ENCODE measurements at places on chromosomes 4 and X.
A peak's percentile ranks its signal among the peaks of the same experiment; 100 is the strongest.

DNA sequence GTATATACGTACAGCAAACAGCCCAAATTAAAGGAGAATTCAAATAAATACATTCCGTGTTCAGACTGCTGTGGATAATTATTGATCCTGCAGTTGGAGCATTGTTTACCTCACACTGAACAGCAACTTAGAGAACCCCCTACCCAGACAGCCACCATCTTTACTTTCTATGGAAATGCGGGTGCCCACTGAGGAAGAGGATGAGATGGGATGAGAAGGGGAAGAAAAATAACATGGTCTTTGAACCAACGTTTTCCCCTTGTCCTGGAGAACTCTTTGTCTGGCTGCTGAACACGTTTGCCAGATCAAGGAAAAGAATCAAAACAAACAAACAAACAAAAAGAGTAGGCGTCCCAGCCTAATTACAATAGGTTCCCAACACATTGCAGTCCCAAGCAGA, 1.5 kb downstream of the TSPAN5 start:
- DNase-seq: no peak

GRCh38 chr4:104890598-104891275, 255.9 kb upstream of the TET2 start:
- DNase-seq: no peak

GRCh38 chrX:53717205-53717604, 30.7 kb upstream of the HUWE1 start:
- DNase-seq: no peak

DNA sequence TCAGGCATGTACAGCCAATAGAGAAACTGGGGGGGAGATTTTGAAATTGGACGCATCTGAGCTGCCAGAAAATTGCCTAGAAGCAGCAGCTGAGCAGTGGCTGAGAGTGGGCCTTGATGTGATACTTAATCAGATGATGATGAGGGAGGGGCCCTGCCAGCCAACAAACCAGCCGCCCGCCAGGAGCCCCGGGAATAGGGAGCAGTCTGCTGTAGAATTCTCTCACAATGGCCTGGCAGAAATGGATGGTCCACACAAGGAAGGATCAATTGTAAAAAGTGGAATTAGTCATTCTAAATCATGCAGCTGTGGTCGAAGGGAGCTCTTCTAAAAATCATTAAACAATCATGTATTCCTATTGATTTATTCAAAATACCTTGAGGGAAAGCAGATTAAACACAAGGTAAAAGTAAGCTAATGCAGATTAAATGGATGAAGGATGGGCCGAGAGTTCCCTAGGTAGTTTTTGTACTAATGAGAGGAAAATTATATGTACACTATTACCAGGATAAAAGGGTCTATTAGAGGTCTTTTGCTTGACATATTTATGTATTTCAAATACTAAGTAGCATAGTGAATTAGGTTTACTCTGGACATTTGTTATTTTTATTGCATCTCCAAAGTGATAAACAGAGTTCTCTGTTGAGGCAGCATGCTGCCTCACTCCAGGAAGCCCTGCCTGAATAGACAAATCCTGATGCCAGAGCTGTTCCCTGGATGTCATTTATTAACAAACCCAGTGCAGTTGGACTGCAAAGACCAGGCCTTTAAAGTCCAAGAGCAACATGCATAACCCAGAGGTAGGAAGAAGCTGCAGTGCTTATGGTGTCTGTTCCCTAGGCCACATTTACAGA, 91.3 kb downstream of the NKX6-1 start:
- no peak for DNase-seq

GRCh38 chrX:22652596-22652995, 347.2 kb upstream of the DDX53 start:
- DNase-seq: no peak

GRCh38 chrX:18701621-18702361, 5.7 kb upstream of the PPEF1 start:
- no peak for DNase-seq

- peak; percentile 47 for DNase-seq
These were observed 7.3 kb downstream of the TREX2 start for GRCh38 chrX:153438532-153438931.

- DNase-seq: no peak
These were observed 14.0 kb upstream of the DGKK start for GRCh38 chrX:50484662-50485061.

DNA sequence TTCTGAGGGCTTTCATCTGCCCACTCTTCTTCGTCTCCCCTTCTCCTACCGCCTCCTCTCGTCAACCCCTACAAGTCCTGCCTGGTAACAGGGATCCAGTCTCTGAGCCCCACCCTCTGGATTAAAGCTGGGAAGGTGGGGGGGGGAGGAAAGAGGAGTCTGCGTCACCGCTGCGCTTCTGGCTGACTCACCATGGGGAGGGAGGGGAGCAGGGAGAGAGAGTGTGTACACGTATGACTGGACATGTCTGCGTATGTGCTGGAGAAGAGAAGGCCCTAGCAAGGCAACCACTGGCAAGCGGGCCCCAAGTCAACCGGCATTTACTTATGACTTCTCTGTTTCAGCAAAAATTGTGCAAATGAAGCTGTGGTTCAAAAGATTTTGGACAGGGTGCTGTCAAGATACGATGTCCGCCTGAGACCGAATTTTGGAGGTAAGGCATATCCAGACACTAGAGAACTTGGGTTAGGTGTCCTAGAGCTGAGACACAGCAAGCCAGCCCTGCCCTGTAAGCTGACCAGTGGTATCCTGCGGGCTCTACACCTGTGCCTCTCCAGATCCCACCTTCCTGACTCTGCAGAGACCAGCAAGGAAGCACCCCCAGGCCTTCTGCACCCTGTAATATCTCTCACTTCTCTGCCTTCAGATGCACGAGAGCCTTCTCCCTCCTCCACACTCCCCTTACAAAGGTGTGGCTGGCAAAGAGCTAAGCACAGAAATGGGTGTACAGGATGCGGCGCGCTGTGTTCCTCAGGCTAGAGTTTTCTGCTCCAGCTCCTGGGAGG, 2.5 kb downstream of the GABRQ start:
- DNase-seq: peak; percentile 90

DNA sequence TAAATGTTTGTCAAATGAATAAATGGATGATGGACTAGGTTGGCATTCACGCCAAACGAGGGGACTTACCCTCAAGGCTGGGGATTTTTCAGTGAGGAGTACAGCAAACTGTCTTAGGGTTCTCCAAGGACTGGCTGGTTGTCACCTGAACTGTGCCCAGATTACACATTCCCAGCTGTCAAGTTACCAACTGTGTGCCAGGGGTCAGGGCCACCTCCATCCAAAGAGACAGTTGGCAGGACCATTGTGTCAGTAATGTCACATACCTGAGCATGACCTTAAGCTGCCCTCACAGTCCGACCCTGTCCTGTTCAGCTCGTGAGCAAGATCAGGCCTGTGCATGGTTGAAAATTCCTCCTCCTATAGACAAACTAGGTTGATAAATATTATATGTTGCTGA, 116.7 kb downstream of the MID1IP1 start:
- DNase-seq: no peak

- DNase-seq: no peak
These were observed 794.8 kb upstream of the EPHA5 start for GRCh38 chr4:66465111-66465510.

DNA sequence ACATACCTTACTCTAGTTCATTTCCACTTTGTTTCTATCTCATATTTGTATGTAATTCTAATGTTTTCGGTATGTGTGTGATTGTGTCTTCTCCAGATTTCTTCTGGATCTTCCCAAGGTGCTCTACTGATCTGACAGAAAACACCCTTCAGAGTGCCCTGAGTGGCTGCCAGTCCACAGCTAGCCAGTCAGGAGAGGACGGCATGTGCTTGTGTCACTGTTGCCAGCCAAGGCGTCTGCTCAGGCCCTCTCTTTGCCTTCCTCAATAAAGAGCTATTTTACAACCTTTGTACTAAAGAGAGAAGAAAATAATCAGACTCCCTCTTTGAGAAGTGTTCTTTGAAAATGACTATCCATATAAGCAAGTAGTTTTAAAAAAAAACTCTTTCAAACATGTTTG, 29.0 kb downstream of the CD99L2 start:
- DNase-seq: no peak

- no peak for DNase-seq
These were observed 90.4 kb upstream of the KIT start for GRCh38 chr4:54567327-54567726.

- DNase-seq: no peak
These were observed 229.6 kb upstream of the PGRMC2 start for GRCh38 chr4:128517096-128517738.

DNA sequence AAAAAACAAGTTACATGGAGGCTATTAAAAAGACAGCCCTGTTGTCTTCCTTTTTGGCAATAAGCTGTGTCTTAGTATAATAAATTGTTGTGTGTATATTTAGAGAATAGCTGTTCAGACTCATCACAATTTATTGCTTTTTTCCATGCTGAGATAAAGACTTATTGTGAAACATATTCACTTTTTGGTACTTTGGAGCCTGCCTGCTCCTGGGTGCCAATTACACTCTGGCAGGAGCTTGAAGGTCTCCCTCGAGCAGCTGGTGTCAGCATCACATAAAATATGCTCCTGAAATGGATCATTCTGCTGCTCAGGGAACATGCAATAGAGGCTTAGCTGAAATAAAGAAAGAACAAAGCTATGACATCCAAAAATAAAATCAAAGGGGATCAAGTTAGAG, 211.6 kb upstream of the DKK2 start:
- DNase-seq: no peak

- no peak for DNase-seq
These were observed 190.9 kb downstream of the SHOX start for GRCh38 chrX:821327-822107.

Data from WERI-Rb-1 (cell line).